ENCODE measurements at places on chromosomes 5 and 9.

DNA sequence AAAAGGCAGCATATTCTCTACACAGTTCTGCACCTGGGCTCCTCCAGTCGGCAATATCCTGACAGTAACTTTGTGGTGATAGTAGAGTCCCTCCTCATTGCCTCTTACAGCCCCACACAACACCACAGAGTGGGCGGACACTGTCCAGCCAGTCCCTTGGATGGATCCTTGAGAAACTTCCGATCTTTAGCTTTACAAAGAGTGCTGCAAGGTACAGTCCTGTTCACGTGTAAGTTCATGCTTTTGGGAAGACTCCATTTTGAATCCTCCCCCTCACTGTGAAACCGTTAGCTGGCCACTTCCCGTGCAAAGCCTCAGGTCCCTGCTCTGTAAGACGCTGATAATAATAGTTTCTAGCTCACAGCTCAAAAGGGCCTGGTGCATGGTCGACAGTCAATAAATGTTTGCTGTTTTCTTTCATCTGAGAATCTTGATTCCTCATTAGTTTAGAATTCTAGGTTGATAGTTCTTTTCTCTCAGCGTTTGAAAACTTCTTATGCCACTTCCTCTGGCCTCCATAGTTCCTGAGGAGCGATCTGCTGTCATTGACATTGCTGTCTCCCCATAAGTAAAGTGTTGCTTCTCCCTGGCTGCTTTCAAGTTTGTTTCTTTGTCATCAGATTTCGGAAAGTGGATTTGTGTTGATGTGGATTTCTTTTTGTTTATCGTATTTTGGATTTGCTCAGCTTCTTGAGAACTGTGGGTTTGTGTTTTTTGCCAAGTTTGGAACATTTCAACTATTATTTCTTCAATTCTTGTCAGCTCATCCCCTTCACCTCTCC is 82.9 kb downstream of the COL23A1 start:
- no peak for DNase-seq

GRCh38 chr5:5381310-5381913 is 41.1 kb upstream of the ICE1 start:
- DNase-seq = no peak

- no peak for DNase-seq
These were observed 33.5 kb downstream of the ANXA2R start for GRCh38 chr5:43006424-43007202.

DNA sequence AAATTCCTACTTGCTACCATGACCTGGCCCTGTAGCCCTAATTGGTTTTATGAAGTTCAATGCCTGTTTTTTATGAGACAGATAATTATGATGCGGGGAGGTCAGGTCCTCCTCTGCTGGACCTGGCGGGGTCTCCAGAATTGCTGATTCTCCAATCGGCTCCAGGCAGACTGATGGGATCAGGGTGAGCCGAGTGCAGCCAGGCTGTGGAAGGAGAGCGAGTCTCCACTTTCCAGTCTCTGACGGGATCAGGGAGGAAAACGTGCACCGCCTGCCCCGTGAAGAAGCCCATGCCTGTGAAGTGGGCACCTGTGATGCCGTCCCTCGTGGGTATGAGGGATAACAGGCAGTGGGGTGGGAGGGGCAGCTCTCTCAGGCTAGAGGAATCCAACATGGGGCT is 71.5 kb upstream of the HSPA9 start:
- DNase-seq = no peak

GRCh38 chr9:99660191-99660636 is 161.5 kb upstream of the NR4A3 start:
- DNase-seq = no peak

DNA sequence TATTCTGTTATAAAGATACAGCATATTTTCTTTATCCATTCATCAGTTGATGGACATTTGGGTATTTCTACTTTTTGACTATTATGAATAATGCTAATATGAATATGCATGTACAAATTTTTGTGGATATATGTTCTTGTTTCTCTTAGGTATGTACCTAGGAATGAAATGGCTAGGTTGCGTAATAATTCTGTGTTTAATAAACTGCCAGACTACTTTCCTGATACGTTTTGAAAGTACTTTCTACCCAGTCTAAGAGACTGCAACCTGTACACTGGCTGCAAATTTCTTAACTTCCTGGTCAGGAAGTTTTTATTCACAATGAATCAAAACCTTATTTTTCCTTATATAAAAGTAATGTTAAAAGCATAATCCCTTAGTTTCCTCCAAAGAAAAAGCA is 93.9 kb upstream of the STARD4 start:
- no peak for DNase-seq

DNA sequence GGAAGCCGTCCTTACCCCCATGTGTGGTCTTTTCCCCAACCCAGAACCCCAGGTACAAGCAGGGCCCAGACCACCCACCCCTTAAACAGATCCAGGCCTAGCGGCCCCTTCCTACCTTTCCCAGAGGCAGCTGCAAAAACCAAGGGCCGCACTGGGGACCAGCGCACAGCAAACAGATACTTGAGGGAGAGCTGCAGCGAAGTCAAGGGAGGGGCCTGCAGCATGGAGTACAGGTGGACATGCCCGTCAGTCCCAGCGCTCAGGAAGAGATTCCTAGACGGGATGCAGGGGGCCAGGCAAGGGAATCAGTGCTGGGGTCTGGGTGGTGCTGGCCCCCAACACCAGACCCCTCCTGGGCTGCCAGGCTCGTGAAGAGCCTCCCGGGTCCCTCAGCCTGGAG is 22.5 kb downstream of the DYNC2I2 start:
- DNase-seq = no peak

DNA sequence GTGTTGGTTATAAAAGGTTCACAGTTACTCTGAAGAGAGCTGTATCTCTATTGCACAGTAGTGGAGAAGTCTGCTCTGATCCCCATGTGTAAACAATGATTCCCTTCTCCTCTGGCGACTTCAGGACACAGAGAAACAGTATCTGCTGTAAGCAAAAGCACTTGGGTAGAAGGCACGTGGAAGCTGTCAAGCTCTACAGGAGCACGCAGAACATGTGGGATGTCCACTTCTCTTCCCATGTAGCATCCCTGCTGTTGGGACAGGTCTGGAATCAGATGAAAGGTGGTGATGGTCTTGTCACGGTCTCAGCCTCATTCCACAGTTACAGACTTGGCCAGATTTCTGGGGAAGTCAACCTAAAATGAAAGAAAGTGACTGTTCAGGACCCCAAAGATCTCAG is 9.4 kb upstream of the MAPK9 start:
- no peak for DNase-seq

- no peak for DNase-seq
These were observed 167.9 kb upstream of the TNC start for GRCh38 chr9:115285836-115286235.

DNA sequence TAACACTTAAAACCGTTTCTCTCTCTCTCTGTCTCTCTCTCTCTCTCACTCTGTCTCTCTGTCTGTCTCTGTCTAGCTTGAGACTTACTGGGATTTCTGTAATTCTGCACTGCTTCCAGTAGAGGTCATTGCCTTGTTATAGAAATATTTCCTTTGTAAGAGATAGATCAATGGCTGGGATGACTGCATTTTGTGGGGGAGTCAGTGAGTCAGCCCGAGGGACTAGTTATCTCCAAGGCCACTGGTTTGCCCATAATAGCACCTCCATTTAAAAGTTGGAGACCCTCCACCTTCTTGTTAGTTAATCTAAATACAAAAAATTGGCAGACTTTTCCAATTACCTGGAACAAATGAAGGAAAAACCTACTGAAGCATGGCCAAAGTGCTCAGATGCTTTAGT is 547.2 kb downstream of the LRRC70 start:
- DNase-seq = no peak

DNA sequence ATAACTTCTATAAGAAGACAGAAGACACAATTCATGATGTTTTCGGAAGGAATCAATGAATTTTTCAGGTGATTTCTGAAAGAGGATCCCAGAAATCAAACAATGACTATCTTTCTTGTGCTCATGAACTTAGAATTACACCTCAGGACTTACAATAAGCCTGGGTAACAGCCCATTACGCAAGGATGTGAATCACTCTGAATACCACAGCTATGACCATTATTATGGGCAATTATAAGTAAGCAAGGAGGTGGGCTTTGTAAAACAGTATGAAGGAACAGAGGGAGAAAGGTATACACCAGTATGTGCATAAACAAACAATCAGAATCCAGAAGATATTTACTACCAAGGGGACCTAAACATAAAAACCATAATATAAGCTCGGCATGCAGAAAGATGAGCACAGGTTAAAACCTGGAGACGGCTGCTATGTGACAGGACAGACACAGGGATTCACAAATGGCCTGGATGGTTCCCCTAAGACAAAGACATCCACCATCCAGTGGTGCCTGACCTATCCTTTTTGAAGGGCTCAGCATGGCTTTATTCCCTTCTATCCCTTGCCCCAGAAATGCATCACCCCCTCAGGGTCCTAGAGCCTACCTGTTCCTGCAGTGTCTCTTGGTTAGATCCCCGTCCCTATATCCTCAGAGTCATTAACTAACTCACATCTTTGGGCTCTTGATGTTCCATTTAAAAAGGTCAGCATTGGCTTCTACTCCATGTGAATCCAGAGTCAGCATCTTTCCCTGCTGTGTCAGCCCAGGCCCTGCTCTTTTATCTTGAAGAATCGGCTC is 21.8 kb upstream of the PPP2CA start:
- no peak for DNase-seq

DNA sequence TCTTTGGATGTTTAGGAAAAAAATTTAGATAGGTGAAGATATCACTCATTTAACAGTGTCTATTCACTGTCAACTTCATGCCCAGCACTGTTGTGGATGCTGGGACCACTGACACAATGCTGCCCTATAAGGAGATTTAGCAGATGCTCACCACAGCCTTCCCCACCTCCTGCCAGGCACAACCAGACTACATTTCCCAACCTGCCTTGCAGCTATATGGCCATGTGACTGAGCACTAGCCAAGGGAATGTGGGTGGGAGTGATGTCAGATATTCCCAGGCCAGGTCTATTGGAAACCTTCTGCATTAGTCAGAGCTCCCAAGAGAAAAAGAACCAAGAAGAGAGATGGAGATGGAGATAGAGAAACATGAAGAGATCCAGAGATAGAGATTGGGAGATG is 302.6 kb upstream of the TAS2R1 start:
- DNase-seq = no peak

GRCh38 chr9:90307891-90308290 is 334.7 kb downstream of the DIRAS2 start:
- no peak for DNase-seq

GRCh38 chr5:9850456-9850855 is 220.3 kb upstream of the TAS2R1 start:
- DNase-seq = no peak

DNA sequence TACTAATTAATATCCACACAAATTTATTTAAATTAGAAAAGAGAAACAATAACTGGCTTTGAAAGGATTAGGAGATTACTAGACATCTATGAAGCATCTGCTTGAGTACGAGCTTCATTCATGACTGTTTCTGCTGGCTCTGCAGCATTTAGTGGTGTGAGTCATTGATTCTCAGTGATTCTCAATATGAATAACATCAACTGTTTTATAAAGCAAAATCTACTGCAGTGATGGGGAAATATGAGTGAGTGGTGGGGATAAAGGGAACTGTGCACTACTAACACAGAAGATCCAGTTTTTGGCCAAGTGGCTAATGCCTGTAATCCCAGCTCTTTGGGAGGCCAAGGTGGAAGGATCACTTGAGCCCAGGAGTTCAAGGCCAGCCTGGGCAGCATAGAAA is 8.4 kb downstream of the FNBP1 start:
- no peak for DNase-seq

DNA sequence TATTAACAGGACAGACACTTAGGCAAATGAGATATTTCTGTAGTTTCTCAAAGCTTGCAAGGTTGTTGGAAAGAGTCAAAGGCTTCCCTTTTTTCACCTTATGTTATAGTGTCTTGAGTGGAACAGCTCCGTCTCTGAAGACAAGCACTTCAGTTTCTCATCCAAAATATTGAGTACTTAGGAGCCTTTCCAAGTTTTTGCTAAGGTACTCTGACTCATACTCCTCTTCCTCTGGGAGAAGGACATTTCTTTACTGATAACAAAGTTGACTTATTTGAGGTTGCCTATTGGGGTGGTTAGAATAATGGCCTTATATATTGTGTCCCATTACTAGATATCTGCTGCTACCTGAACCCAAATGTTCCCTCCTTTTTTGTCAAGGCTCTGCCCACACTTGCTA is 869.6 kb downstream of the MAT2B start:
- no peak for DNase-seq

GRCh38 chr5:181111010-181111409 is 20.0 kb downstream of the OR2V1 start:
- no peak for DNase-seq

DNA sequence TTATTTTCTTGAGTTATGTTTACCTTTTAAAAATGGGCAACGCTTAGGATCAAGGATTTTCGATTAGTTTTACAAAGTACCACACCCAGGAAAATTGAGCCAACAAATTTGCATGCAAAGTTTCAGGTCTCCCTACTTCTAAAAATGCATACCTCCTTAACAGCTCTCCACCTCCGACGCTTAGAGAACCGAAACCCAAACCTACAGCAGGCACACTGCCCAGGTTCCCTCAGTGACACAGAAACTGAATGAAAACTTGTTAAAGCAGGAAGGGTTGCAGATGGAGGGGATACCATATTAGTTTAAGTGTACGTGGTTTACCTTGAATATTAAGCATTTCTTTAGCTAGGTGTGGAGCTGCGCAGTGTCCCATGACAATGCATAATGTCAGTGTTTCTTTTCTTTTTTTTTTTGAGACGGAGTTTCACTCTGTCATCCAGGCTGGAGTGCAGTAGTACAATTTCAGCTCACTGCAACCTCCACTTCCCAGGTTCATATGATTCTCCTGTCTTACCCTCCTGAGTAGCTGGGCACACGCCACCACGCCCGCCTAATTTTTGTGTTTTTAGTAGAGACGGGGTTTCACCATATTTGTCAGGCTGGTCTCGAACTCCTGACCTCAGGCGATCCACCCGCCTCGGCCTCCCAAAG is 1.6 kb upstream of the SUB1 start:
- no peak for DNase-seq

DNA sequence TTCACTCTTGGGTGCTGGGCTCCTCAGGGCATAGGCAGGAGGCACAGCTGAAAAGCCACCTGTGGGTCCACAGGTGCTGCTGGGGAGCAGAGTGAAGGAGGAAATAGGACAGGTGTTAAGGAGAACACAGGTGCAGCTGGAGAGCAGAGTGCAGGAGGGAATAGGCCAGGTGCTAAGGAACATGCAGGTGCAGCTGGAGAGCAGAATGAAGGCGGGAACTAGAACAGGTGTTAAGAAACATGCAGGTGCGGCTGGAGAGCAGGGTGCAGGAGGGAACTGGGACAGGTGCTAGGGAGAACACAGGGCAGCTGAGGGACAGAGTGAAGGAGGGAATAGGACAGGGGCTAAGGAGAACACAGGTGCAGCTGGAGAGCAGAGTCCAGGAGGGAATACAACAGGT is 43.8 kb upstream of the PLEKHG4B start:
- no peak for DNase-seq

- DNase-seq = no peak
These were observed 95.9 kb upstream of the TNC start for GRCh38 chr9:115213818-115214334.

Measured in stimulated activated CD4-positive, alpha-beta T cell treated with anti-CD3 and anti-CD28 coated beads, TNF-alpha, amount 100 ng/mL, for 1 hour (primary cell).